Cardiac septum (tissue), 1 donor: ENCODE measurements at places on chromosomes 12 and 14. TPM values are rescaled to one million over a fixed set of nuclear protein-coding genes. Genes with fewer than 3 reads are reported as not detected.

DNA sequence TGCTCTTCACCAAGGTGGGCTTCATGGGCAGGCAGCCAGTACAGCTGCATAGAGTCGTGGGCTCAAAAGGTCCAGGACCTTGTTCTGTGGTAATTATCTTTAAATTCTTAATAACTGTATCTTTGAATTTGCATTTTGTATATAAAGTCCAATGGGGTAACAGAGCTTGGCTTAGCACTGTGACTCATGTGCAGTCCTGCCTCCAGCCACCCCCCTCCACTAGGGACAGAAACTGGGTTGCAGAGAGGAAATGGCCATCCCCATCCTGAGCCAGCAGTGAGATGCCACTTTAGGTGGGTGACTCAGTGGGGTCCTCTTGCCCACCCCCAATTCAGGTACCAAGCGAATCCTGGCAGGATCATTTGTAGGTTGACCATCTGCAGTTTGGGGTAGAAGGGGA, 48.1 kb downstream of the EPS8 start:
- no peak for DNase-seq

DNA sequence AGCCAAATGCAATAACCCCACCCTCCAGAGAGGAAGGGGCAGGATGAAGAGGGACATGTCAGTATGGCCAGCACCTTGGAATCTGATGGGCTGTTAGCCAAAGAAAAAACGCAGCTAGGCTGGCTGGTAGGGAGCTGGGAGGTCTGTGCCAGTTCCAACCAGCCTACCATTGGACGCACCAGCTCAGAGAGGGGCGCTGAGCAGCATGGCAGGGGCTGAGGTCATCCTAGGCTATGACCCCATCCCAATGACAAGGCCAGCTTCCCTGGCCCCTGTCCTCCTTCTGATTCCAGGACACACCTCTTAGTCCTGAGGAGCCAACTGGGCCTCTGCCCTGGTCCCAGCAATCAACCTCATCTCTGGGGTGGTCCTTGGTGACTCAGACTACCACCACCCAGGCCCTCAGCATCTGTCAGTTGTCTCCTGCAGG, 12.2 kb downstream of the ACTN1 start:
- no peak for DNase-seq

GRCh38 chr12:29270446-29270845, 110.5 kb downstream of the ERGIC2 start:
- no peak for DNase-seq

DNA sequence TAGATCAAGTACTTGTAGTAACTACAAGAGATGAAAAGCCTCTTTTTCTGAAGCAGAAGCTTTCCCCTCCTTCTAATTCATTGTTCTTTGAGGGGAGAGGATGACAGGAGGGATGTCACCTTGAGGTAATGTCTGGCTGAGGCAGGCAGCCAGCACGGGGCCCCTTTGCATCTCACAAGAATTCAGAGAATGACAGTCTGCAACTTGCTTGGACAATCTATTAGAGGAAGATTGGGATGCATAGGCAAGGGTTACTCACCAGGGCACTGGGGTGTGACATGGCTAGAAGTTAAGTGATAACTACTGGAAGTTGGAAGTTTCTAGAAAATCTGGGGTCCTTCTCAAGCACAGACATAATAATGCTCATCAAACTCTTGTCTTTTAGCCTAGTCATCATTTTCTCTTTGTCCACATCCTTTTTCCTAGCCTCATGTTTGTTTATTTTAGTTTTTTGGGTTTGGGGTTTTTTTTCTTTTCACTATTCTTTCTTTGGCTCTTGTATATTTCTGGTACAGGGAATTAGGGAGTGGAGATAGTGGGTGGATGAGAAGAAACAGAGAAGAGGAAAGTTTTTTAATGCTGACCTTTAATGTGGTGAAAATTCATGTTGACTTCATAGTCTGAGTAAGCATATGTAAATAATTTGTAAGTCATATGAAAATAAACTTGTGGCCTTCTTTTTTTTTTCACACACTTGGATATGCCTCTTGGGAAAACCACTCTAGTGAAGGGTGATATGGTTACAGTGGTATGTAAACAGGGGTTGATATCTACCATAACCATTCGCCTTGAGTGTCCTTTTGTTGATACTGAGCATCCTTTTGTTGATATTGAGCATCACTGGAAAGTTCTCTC, 55.1 kb downstream of the TTLL5 start:
- no peak for DNase-seq

GRCh38 chr12:9706086-9706685, 26.7 kb downstream of the CLECL1 start:
- no peak for DNase-seq

- DNase-seq, result no peak
Measured at GRCh38 chr14:52363961-52364360, 49.8 kb downstream of the PTGER2 start.

- no peak for DNase-seq
Measured at GRCh38 chr12:46209914-46210872, 58.6 kb downstream of the SLC38A1 start.

- no peak for DNase-seq
Measured at GRCh38 chr14:58637040-58637390, 747 bp upstream of the DACT1 start.

DNA sequence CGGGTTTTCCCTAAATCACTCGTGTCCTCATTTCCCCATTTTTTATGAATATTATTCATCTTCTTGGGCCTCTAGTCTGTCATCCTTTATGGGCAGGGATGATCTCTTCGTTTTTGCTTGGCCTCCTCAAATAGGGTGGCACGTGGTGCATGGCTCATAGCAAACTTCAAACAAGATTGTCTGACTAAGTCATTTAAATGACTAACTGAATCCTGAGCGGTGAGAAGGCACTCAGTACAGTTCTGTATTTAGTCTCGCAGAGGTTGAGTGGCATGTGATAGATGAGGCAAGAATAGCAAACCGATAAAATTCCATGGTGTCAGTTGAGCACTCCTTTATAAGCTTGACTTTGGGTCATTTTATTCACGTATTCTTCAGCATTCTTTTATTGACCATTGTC, 5.7 kb upstream of the JDP2 start:
- no peak for DNase-seq

DNA sequence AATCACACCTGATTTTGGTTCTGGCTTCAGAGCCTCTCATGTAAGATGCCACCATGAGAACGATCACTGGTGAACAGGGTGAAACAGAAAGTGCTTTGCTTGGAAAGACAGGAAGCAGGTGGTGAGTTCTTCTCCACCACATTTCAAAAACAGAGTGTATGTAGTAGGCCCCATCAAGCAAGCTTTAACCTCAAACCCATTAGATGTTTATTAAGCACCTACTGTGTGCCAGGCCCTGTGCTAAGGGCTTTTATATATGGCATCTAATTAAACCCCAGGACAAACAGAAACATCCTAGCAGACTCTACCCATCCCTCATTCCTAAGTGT, 47.8 kb upstream of the MED13L start:
- no peak for DNase-seq

DNA sequence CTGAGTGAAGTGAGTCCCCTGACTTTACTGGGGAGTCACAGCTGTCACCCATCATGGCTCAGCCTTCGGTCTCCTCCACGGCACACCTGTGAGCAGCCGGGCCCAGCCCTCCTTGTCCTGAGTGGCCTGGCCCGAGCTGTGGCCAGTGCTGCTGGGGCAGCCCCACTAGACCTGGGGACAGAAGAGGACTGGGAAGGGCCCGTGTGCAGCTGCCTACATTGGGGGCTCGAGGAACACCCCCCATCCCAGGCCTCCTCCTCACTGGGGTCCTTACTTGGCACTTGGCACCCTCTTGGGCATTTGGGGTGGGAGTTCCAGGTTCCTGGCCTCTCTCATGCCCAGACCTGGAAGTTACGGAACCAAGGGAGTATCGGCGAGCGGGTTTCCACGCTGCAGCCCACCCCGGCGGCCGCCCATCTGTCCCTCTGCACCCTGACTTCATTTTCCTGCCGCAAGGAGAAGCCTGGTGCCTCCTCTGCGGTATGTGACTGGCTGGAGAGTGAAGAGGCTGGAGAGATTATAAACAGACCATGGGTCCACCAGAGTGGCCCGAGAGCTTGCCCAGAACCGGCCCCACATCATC, 179.7 kb downstream of the KIF26A start:
- DNase-seq, result peak; percentile 36

GRCh38 chr12:104610513-104611235, 153.9 kb downstream of the CHST11 start:
- DNase-seq, result no peak

DNA sequence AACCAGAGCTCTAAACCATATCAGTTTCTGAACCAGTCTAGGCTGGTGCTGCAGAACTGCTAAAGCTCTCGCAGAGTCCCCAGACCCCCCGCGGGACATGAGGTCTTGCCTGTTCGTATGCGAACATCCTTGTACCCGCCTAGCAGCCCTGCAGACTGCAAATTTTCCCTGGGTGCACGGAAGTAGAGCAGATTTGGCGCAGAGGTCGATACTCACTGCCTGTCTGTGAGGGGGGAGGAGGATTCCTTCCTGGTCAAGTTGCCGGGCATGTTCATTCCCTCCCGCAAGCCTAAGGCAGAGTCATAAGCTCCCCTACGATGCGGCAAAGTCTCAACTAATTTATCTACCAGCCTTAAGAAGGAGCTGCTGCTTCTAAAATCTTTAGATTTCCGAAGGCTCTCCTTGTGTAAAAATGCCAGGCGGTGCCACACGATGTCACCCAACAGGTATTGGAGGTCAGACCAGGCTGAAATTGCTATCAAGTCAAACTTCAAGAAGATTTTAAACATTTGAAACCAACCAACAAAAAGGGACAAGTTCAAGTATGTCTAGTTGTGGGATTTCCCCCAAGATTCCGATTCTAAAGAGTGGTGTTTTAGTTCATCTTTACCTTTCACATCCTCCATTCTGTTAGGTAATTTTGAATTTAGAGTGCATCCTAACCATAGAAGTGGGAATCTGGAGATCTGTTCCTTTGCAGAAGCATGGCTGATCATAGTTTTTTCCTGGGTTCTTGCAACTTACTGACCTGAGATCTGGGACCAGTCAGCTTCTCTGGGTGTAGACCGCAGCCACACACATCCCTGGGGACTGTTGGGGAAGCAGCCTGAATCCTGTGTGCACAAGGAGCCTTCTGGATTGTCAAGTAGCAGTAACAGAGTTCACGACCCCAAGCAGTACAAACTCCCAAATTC, 1.6 kb upstream of the PAX9 start:
- no peak for DNase-seq

DNA sequence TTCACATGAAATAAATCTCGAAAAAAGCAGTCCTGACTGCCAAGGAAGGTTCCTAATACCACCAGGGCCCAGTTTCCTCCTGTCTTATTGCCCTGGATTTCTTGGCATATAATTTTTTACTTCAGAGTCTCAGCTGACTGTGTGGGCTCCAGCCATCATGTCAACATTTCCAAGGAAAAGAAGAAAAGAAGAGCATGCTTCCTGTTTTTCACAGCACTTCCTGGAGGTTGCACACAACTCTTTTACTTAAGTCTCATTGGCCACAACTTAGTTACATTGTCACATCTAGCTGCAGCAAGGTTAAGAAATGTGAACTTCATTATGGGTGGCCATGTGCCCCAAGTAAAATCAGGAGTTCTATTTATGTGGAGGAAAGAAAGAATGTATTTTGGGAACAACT, 24.3 kb downstream of the DACT1 start:
- no peak for DNase-seq

DNA sequence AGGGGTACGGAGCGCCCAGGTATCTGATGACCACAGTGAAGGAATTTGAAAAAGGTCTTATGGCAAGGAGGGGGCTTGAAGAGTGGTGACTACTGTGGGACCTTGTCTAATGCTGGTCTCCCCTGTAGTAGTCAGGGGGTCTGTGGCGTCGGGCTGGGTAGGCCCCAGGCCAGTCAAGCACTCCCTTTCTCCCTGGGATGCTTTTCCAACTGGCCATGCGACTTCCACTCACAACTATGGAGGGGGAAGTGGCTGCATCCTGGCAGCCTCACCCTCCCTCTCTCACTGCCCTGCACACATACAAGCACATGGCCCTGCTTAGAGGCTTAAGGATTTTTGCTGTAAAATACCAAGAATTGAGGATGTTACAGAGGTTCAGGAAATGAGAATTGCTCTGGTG, 4.1 kb downstream of the TSPAN11 start:
- no peak for DNase-seq

GRCh38 chr12:129676411-129676810, 227.4 kb downstream of the TMEM132D start:
- no peak for DNase-seq

GRCh38 chr12:52347551-52348510, 19.4 kb downstream of the KRT85 start:
- DNase-seq, result peak; percentile 46

- DNase-seq, result no peak
Measured at GRCh38 chr12:70823182-70823976, 97.2 kb downstream of the PTPRR start.

GRCh38 chr14:48792376-48793024, 793.7 kb downstream of the RPS29 start:
- no peak for DNase-seq

DNA sequence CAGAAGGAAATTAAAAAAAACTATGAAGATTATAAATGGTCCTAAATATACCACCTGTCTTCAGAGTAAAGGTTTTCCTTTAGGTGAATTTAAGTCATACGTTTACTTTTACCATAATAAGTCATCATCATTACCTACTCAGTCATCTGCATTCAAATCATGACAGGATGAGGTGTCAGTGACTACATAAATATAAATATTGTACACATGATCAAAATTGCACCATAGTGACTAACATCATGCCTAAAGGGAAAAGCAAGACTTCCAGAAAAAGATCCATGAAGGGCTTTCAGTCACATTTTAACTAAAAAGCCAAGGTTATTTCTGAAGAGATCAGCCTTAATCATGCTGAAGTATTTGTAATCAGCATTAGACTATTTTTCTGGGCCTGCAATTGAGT, 759.9 kb upstream of the FLRT2 start:
- DNase-seq, result no peak

- no peak for DNase-seq
Measured at GRCh38 chr14:60495946-60496345, 10.1 kb upstream of the C14orf39 start.

- no peak for DNase-seq
Measured at GRCh38 chr12:9943240-9943639, 11.1 kb upstream of the CLEC2A start.

DNA sequence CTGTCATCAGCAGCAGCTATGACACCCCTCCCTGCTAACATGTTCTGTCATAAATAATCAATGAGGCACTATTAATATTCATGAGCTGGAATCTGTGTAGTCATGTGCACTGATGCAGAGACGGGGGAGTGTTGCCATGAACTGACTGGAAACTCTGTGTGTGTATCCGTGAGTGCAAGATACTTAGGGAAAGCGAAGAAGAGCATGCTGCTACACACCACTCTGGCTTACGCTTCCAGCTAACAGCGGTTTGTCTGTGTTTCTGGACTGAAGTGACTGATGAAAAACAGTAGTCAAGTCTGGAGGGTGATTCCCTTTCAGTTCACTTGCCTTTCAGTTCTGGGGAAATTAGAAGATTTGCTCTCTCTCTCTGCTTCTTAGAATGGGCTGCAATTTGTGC, 249.4 kb downstream of the PDZRN4 start:
- DNase-seq, result no peak

GRCh38 chr14:94005324-94006073, 8.4 kb downstream of the CCDC197 start:
- DNase-seq, result no peak

- no peak for DNase-seq
Measured at GRCh38 chr12:31923063-31923412, 36.2 kb upstream of the RESF1 start.

The KCNH3 gene
- total RNA-seq, result 0.97 TPM

The ADCY6 gene
- total RNA-seq, result 195 TPM

The PLEKHH1 gene
- 2.6 TPM for total RNA-seq

The PSMB5 gene
- 120 TPM for total RNA-seq

The AKAP3 gene
- 2.6 TPM for total RNA-seq

The HOXC12 gene
- not detected for total RNA-seq

The B4GALNT3 gene
- 65.3 TPM for total RNA-seq
